ENCODE measurements at places on chromosomes 2 and 18.
A peak's percentile ranks its signal among the peaks of the same experiment; 100 is the strongest.

- no peak for DNase-seq
These were observed 16.4 kb upstream of the IL1R1 start for GRCh38 chr2:102126169-102126568.

DNA sequence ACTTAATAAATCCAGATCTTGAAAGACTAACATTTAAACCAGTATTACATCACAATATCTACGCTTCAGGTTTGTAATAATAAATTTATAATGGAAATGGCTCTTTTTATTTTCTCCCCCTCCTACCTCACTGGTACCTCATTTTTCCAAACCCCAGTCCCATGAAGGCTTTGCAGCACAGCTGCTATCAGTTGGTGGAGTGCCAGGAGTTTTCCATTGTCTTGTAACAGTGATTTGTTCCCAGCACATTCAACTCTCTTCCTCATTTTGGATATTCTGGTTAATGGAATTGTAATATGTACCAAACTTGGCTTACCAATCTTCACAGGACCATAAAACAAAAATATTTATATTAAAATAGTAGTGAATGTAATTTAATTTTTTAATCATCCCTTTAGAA, 91.2 kb downstream of the VRK2 start:
- DNase-seq: no peak

DNA sequence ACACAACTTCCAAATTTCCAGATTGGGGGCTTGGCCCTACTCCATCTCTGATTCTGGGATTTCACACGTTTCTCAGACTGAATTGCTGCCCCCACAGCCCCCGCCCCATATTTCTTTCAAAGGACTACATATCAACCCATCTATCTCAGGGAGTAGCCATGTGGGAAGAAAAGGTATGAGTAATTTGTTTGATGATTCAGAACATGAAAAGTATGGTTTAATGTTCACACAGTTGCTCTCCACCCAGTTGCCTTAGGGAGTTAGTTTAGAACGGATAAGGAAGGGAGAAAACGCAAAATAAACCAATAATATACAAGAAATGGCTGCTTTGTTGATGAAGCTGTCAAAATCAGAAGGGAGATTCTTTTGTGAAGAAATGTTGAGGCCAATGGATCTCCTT, 145.1 kb downstream of the PIEZO2 start:
- DNase-seq: no peak

DNA sequence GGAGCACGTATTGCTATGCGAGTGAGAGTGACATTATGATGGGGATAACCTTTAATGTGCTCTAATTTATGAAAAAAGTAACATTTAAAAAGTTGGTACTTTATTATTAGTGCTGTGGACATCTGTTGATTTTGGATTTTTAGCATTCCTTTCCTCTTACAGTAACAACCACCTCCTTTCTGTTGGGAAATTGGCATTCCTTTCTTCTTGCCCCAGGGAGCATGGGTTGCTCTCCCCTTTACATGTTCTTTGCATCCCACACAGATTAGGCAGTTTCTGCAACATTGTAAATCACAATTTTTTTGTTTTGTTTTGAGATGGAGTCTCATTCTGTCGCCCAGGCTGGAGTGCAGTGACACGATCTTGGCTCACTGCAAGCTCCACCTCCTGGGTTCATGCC, 300.2 kb downstream of the LPIN1 start:
- DNase-seq: no peak

GRCh38 chr2:211654211-211654780, 884.3 kb downstream of the ERBB4 start:
- no peak for DNase-seq

GRCh38 chr18:5414546-5414945, 119.0 kb upstream of the ZBTB14 start:
- no peak for DNase-seq

GRCh38 chr2:158663796-158664195, 131.3 kb upstream of the DAPL1 start:
- no peak for DNase-seq

- no peak for DNase-seq
These were observed 11.0 kb downstream of the FAM210A start for GRCh38 chr18:13715330-13715729.

- DNase-seq: no peak
These were observed 79.3 kb upstream of the CD28 start for GRCh38 chr2:203626952-203627681.

DNA sequence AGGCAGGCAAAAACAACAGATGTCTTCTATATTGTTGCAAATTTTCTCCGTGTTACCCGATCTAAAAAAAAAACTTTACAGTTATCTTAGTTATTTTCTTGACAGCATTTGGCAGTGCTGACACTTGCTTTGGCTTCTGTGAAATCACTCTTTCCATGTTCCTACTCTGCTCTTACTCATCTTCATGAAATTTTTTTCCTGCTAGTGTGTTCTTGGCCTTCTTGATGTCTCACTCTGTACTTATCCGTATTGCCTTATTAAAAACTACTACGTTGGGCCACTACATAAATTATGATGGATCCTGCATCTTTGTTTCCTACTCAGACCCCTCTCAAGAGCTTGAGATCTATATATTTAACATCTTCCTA, 134.4 kb downstream of the IKZF2 start:
- DNase-seq: no peak

GRCh38 chr2:227853204-227853629, 18.2 kb upstream of the DAW1 start:
- no peak for DNase-seq

DNA sequence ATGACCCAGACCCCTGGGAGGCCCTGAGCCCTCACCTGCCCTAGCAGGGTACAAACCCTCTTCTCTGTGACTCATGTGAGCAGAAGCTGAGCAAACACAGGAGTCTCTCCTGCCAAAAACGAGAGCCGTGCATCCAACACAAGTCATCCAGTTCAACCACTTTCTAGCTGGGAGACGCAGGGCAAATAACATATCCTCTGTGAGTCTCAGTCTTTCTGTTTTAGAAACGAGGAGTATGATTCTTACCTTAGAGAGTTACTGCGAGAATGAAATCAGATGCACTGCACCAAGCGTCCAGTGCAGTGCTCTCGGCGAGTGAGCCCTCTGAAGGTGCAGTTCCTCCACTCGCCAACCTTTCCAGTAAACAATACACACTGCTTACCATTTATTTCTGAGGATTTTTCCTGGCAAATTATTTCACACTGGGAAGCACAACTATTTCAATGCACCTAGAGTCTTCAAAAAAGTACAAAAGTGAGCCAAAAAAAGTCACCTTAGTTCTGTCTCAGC, 331.8 kb upstream of the MYT1L start:
- no peak for DNase-seq

DNA sequence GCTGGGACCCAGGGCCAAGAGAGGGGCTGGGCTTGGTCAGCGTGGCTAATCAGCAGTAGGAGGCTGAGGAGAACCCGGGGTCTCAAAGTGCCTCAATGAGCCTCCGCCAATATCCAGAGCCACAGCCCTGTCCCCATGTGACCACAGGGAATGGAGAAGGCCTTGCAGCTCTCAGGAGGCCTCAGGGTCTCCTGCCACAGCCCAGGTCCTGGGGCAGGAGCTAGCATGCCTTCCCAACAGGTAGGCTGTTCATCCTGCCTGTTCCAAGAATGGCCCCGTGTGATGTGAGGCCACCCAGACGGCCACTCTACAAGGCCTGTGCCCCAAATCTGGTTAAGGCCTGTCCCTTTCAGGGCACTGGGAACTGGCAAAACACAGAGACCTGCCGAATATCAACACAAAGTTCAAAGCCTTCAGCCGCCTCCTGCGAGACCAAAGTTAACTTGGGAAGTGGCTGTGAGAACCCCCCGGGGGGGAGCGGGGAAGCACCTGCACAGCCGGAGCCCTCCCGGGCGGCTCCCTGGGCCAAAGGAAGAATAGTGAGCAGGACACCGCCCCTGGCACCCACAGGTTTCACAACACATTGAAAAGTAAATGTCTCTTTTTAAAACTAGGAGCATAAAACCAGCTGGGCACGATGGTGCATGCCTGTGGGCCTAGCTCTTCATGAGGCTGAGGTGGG, 4.5 kb upstream of the LIMS2 start:
- no peak for DNase-seq

DNA sequence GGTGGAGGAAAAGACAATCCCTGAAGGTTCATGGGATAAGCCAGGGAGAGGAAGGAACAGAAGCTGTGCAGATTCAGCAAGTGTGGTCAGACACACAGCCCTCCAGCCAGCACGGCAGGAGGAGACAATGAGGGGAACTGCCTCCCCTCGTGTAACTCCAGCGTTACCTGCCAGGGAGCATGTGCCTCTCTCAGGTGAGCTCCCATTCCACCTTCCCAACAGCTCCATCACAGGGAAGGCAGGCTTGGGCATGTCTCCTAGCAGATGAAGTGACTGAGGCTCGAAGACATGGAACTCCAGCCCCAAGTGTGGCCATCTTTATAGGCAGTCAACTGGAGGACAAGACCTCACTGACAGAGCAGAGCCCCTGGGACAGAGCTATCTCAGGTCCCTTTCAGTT, 47.4 kb downstream of the ZBTB7C start:
- DNase-seq: no peak

GRCh38 chr18:39870591-39870990, 2084.4 kb upstream of the PIK3C3 start:
- DNase-seq: no peak

GRCh38 chr2:238897122-238897880, 49.4 kb downstream of the TWIST2 start:
- no peak for DNase-seq

DNA sequence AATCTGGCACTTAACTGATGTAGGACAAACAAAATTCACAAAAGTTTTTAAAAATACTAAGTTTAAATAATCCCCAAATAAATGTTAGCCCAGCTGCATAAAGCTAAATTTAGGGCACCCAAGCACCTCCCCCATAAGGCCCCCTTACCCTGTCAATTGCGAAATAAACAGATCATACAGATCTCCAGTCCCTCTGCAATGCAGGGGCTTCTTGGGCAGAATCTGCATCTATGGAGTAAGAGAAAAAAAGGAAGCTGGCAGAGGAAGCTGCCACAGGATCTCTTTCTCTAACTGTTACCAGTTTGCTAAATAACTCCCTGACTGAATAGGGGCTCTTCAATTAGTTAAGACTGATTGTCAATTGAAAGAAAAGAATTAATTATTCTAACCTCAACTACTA, 117.7 kb downstream of the MEMO1 start:
- DNase-seq: no peak

DNA sequence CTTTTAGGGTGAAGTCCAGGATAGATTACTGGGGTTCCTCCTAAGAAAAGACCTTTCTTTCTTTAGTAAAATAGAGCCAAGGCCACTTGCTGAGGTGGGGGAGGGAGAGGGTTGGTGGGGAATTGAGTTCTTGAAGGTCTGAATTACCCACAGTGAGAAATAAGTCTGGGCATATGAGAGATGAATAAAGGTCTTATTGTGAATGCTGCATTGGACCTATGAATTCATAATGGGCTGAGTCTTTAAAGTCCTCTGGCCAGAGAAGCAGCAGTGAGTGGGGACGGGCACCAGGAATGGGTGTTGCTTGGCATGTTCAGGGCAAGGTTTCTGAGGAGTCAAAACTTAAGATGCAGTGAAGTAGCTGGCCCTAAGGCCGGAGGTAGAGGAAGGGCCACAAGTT, 10.5 kb downstream of the MAPRE3 start:
- DNase-seq: no peak

DNA sequence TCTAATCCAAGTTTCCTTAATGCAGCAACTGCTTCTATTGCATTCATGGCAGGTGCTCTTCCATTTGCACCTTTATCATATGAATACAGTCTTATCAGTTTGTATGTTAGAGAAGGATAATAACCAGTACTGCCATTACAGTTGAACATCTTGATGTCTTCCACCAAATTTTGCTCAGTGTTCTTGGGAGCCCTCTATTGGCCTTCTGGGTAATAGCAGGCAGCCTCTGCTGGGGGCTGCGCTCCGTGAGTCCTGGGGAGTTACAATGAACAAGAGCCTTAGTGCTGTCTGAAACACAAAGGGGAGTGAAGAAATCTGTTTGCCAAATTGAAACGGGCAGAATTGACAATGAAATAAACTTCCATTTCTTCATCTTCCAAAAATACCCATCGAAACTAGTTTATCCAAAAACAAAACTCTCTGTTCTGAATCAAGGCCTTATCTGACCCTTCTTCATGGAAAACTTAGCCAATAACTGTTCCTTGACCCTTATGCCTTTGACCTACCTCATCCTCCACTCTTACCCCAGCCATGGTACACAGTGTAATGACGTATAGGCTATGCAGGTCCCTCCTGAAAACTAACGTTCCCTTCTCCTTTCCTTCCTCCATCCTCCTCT, 79.9 kb downstream of the ALK start:
- peak; percentile 45 for DNase-seq

- DNase-seq: no peak
These were observed 373.6 kb downstream of the CDH7 start for GRCh38 chr18:66124394-66124793.

- no peak for DNase-seq
These were observed 2.7 kb upstream of the ACTR3 start for GRCh38 chr2:113887009-113887792.

DNA sequence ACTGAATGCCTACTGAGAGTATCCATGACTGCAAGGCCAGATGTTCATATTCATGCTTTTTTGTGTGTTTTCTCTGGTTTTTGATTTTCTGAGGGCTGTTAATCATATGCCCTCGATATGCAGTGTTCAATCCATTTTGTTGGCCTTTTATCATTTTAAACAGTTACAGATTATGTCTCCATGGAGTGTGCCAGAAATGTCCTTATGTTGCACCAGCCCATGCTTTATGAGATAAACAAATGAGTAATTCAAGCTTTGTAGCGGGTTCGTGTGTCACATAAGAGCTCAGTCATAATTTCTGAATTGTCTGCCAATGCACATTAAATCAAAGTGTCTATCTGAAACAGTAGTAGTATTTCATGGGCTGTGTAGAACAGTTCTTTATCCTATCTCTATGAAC, 583.0 kb downstream of the THSD7B start:
- DNase-seq: no peak

- DNase-seq: no peak
These were observed 16.2 kb downstream of the SAG start for GRCh38 chr2:233323851-233324250.

- no peak for DNase-seq
These were observed 52.5 kb downstream of the POLR1A start for GRCh38 chr2:86053166-86053565.

DNA sequence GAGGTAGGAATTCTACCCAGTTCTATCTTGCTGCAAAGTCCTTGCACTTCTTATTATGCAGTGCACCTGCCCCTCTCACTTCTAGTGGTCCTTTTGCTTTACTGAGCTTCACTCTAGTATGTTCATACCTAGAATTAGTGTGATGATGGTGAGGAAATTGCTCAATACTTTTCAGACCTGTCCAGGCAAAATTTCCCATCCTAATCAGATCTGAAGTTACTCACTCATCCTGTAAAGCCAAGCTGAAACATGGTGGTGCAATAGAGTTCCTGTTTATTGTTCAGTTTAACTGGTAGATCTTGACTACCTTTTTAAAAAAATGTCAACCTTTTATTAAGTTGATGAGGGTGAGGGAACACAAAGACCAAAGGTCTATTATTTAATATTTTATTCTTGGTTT, 12.6 kb upstream of the FIGN start:
- no peak for DNase-seq

- no peak for DNase-seq
These were observed 1162.7 kb upstream of the ZEB2 start for GRCh38 chr2:145682546-145683157.
